Type B pancreatic cell (in vitro differentiated cells): ENCODE measurements at places on chromosomes 13 and 19.

GRCh38 chr13:77176350-77176749 lies 149.4 kb upstream of the FBXL3 start:
- no peak for DNase-seq

DNA sequence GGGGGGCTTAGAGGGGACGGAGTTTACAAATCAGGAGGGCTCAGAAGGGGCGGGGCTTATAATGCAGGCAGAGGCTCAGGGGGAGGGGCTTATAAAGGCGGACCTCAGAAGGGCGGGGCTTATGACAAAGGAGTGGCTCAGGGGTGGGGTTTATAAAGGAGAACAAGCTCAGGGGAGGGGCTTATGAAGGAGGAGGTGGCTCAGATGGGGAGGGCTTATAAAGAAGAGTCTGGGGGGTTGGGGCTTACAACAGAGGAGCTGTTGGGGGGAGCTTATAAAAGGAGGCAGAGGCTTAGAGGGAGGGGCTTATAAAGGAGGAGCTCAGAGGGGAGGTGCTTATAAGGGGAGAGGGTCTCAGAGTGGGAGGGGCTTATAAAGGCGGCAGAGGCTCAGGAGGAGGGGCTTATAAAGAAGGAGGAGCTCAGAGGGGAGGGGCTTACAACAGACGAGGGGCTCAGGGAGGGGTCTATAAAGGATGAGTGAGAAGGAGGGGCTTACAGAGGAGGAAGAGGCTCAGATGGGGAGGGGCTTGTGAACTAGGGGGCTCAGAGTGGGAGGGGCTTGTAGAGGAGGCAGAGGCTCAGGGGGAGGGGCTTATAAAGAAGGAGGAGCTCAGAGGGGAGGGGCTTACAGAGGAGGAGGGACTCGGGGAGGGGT lies 1.0 kb downstream of the SMIM24 start:
- no peak for DNase-seq

- DNase-seq = no peak
Observed at GRCh38 chr19:34409189-34410164, 5.3 kb downstream of the PDCD2L start.

DNA sequence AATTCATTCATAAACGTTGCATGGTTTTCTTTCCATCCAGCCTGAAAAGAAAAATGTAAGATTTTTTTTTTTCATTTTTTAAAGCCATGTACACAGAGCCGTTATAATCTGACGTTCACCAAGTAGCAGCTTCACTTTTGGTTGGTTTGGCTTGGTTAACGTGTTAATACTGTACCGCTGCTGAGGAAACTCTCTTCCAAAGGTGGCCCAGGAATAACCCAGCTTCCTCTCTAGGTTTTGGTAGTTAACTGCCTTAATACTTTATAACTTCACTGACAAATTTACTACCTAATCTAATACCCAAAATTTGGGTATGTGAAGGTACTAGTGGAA lies 1.7 kb downstream of the INTS6 start:
- no peak for DNase-seq

DNA sequence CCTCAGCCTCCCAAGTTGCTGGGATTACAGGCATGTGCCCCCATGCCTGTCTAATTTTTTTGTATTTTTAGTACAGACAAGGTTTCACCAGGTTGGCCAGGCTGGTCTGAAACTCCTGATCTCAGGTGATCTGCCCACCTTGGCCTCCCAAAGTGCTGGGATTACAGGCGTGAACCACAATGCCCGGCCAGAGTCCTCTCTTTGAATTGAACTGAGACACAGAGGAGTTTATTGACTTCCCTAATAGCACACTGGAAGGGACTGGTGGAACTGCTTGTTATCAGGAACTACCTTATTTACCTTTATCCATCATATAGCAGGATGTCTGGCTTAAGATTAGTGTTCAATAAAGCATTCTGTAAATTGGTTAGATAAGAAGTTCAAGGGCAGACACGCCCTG lies 613.8 kb downstream of the EFNB2 start:
- no peak for DNase-seq

- no peak for DNase-seq
Observed at GRCh38 chr19:49430172-49430677, 5.0 kb downstream of the GFY start.

DNA sequence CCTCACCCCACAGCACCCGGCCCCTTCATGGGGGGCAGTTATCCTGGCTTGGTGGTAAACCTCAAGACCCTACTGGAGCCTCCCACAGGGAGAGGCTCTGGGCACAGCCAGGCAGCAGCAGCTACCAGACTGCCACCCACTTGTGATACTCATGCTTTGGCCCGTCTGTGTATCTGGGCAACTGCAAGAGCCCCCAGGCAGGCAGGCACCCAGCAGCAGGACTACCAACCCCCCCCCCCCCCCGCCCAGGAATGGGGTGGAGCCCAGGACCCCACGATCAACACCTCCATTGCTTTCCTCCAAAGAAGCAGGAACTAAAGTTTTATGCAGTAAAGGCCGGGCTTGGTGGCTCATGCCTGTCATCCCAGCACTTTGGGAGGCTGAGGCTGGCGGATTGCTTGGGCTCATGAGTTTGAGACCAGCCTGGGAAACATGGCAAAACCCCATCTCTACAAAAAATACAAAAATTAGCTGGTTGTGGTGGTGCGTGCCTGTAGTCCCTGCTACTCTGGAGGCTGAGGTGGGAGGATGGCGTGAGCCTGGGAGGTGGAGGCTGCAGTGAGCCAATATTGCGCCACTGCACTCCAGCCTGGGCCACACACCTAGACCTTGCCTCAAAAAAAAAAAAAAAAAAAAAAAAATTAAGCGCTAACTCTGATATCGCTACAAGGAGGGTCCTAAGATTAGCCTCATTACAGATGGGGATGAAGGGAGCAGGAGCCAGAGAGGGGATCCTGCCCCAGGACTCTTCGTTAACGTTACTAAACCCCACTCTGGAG lies 1.1 kb upstream of the LYL1 start:
- no peak for DNase-seq

- no peak for DNase-seq
Observed at GRCh38 chr13:65275108-65275507, 1955.0 kb downstream of the PCDH9 start.

GRCh38 chr19:3154957-3155736 lies 19.3 kb downstream of the GNA15 start:
- no peak for DNase-seq

DNA sequence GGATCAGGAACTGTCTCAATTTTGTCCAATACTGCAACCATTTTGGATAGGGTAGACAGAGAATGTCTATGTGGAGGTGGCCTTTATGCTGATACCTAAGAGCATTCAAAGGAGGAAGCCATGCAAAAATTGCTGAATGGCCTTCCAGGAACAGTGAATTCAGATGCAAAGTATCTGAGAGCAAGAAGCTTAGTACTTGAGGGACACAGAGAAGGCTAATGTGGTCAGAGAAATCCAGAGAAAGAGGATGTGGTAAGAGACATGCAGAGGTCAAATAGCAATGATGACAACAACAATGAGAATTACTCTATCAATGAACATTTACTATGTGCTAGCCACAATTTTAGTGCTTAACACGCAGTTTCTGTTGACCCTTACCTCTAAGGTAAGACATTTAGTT lies 785.6 kb upstream of the KLHL1 start:
- no peak for DNase-seq

DNA sequence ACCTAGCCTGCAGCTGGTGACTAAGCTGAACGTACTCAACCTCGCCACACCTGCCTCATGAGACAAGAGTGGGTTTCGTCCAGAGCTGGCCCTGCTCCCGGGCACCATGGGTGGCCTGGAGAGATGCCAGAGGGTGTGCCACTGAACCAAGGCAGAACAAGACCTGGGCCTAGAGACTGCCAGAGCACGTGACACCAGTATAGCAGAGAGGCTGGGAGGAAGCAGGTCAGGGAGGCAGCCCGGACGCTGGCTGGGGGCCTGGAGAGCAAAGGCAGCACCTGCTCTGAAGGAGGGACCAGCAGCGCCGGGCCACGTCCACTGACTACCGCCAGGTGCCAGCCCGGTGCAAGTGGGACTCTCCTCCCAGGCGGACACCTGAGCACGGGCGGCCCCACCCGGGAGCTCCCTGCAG lies 7.3 kb upstream of the C13orf46 start:
- DNase-seq = no peak

- no peak for DNase-seq
Observed at GRCh38 chr19:3586127-3586626, 899 bp downstream of the GIPC3 start.

GRCh38 chr19:35345671-35346111 lies 2.0 kb upstream of the FFAR1 start:
- DNase-seq = peak; percentile 58

- DNase-seq = no peak
Observed at GRCh38 chr13:80040196-80040980, 300.5 kb downstream of the SPRY2 start.

DNA sequence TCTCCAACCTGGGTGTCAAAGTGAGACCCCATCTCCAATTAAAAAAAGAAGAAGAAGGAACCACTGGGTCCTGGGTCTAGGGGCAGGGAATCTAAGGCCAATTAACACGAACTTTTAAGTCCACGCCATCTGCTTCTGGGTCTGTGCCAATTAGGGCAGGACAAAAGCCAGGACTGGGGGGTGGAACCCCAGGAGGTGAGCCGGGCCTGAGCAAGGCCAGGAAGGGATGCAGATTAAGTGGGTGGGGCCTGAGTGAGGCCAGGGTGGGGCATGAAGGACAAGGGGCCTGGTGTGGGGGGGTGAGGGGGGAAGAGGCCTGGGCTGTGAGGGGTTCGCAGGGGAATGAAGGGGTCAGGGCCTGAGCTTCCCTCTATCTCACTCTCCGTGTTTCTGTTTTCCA lies 26.3 kb upstream of the ZNF83 start:
- DNase-seq = no peak

DNA sequence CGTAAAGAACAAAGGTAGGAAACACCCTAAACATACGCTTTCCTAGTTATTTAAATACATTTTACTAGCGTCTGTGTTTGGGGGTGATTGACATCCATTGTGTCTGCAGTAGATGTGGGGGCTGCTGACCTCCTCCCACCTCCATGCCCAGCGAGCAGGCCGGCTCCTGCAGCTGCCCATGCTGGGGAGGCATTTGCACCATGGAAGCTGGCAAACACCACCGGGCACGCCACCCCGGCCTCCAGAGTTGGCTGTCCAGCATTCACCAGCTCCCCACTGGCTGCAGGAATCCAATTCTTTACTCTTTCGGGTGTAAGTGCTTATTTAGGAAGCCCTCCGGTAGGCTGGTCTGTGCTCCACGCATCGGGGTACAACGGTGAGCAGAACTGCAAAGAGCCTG lies 115.4 kb upstream of the USP29 start:
- DNase-seq = no peak

- no peak for DNase-seq
Observed at GRCh38 chr13:24131749-24132148, 28.8 kb upstream of the SPATA13 start.

DNA sequence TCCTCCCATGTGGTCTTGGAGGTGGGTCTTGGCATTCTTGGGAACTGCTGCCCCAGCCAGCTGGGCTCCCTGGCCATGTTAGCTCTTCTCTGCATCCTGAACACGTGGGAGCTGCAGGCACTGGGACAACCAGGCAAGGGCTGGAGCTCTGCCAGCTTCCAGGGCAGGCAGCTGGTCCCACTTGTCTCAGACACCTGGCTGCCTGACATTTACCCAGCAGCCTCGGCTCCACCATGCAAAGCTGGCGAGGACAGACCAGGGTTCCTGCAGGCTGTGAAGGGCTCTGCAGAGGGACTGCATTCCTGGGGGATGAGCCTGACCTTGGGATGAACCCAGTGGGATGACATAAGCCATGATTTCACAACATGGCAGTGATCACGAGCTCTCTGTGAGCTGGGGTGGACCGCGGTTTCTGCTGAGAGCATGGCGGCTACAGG lies 99.0 kb upstream of the TSHZ3 start:
- no peak for DNase-seq

GRCh38 chr13:36681894-36682624 lies 8.2 kb downstream of the SERTM1 start:
- DNase-seq = no peak

DNA sequence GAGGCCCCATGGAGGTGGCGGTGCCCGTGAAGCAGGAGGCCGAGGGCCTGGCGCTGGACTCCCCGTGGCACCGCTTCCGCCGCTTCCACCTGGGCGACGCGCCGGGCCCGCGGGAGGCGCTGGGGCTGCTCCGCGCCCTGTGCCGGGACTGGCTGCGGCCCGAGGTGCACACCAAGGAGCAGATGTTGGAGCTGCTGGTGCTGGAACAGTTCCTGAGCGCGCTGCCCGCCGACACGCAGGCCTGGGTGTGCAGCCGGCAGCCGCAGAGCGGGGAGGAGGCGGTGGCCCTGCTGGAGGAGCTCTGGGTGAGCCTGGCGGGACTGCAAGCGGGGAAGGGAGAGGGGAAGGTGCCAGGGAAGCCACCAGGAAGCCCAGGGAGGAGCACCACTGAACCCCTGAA lies 5.8 kb downstream of the ZNF444 start:
- no peak for DNase-seq

DNA sequence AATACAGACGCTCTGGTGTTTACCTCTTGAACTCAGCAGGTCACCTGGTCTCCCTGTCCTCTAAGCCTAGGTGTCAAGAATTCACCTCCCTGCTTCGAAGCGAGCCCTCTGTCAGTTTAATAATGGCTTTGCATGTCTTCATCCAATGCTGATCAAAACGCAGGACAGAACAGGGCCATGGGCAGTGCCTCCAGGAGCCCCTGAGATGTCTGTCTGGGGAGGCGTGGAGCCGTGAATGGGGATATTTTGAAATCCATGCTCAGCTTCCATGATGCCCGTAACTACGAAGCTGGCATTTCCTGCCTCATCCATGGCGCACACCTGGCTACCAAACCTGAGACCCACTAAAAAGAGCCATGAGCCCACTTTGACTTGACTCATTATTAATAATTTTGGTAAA lies 113.7 kb downstream of the RAB20 start:
- no peak for DNase-seq

DNA sequence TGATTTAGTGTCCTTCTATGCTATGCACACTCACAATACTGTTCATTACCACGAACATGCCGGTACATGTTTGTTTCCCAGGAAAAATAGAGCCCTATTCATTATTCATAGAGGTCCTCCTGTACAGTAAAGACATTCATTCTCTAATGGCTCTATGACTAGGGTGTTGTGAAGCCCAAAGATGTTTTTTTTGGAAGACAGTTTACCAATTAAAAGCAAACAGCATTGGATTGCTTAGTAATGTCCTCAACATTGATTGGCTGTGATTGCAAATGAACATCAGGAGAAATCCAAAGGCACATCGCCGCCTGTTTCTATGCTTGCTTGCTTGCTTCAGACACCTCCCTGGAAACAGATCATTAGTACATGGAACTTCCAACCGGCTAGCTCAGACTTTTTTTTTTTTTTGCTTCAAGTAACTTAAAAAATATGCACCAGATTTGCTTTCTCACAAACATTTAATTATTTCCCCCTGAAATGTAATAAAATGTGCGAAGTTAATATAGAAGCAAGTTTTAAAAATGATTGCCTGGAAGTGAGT lies 8.8 kb upstream of the GPC6 start:
- no peak for DNase-seq
